Nephron progenitor cell (in vitro differentiated cells): ENCODE measurements at places on chromosomes 4 and X.
A peak's percentile ranks its signal among the peaks of the same experiment; 100 is the strongest.

GRCh38 chr4:108988464-108989195, 225.8 kb upstream of the ETNPPL start:
- DNase-seq = no peak

- DNase-seq = no peak
Observed at GRCh38 chr4:153223930-153224329, 19.7 kb downstream of the TRIM2 start.

GRCh38 chr4:24805566-24805965, 10.2 kb downstream of the SOD3 start:
- DNase-seq = no peak

DNA sequence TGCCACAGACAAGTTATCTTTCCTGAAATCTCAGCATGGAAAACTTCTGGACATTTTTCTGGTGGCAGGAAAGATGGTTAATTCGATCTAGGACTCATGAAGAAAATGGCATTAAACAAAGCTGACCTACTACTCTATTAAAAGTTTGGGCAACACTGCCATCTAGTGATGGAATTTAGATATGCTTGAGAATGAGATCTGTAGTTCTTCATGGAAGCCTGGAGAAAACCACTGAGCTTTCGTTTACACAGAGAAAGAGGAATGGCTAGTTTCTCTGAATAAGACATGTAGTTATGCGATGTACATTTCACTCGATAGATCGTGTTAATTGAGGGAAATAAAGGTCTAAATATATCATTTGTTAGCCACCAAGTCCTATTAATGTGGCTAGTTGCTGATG, 51.7 kb upstream of the CHRDL1 start:
- DNase-seq = peak; percentile 38

- no peak for DNase-seq
Observed at GRCh38 chr4:24979554-24979953, 51.2 kb downstream of the LGI2 start.

- no peak for DNase-seq
Observed at GRCh38 chr4:93529692-93530372, 298.7 kb upstream of the ATOH1 start.

GRCh38 chr4:89803915-89804314, 33.0 kb downstream of the SNCA start:
- DNase-seq = no peak

DNA sequence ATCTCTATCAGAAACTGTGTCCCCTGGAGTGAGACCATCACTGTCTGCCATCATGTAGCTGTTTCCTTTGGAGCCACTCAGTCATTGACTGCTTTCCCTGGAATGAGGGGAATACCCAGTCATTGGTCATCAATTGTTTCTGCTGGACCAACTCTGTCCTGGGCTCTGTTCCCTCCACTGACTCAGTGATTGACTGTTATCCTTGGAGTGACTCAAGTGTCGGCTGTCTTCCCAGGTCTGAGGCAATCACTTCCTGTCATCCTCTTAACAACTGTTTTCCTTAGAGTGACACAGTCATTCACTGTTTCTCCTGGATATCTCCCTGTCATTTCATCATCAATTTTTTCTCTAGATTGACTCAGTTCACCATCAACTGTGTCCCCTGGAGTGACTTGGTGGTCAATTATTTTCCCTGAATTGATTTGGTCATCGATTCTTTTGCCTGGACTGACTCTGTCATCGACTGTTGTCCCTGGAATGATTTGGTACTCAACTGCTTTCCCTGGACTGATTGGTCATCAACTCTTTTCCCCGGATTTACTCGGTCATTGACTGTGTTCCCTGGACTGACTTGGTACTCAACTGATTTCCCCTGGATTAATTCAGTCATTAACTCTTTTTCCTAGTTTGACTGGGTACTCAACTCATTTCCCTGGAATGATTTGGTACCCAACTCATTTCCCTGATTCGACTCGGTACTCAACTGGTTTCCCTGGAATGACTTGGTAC, 327.9 kb upstream of the VCX start:
- no peak for DNase-seq

- DNase-seq = no peak
Observed at GRCh38 chr4:143355540-143356217, 19.0 kb downstream of the GAB1 start.

GRCh38 chr4:91373546-91373945, 930.2 kb upstream of the GRID2 start:
- no peak for DNase-seq

GRCh38 chr4:8745826-8746225, 125.8 kb downstream of the HMX1 start:
- no peak for DNase-seq

DNA sequence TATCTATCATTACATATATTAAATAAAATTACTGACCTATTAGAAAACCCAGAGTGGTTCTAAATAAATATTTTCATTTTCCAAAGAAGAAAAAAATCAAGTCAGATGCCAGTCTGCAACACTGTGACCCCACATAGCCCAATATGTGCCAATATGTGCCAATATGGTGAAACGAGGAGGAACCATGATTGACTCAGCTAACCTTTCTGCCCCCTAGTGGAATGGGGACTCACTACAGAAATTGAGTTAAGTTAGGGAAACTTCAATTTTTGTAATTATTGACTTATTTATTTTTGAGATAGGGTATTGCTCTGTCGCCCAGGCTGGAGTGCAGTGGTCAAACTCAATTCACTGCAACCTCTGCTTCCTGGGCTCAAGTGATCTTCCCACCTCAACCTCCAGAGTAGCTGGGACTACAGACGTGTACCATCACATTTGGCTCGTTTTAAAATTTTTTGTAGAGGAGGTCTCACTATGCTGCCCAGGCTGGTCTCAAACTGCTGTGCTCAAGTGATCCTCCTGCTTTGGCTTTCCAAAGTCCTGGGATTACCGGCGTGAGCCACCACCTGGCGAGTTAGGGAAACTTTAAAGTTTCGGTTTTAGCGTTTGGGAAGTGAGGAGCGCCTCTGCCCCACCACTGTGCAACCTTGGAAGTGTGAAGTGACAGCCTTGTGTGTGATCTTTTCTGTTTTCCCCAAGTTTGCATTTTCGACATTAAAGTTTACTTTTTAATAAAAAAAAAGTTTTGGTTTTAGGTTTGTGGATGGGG, 116.8 kb upstream of the SHISA3 start:
- DNase-seq = peak; percentile 15

- no peak for DNase-seq
Observed at GRCh38 chr4:1973218-1973617, 35.6 kb downstream of the NELFA start.

DNA sequence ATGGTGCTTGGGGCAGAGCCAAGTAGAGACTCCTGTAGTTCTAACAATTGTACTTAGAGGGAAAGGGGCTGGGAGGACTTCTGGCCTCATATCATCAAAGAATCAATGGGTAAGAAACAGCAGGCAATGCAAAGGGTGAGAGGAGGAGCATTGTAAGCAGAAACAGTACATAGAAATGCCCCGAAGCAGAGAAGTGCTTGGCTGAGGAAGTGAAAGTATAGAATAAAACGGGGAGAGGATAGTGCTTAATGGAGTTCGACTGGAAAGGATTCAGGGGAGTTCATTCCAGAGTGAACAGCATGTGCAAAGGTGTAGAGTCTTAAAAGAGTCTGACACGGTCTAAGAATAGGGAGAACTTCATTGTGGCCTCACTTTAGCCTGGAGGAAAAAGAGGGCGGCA, 103.0 kb downstream of the SYNPO2 start:
- DNase-seq = no peak

DNA sequence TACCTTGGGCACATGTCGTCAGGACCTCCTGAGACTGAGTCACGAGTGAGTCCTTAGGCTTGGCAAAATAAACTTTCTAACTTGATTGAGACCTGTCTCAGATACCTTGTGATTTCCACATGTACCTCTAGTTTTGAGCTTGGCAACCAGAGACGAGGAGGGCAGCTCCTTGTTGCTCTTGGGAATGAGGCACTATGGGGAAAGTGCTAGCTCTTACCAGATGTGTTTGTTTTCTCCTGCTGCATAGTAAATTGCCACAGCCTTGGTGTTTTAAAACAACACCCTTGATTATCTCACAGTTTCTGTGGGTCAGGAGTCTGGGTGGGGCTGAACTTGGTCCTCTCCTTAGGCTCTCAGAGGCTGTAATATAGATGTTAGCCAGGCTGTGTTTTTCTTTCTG, 59.1 kb upstream of the MAML3 start:
- DNase-seq = no peak

DNA sequence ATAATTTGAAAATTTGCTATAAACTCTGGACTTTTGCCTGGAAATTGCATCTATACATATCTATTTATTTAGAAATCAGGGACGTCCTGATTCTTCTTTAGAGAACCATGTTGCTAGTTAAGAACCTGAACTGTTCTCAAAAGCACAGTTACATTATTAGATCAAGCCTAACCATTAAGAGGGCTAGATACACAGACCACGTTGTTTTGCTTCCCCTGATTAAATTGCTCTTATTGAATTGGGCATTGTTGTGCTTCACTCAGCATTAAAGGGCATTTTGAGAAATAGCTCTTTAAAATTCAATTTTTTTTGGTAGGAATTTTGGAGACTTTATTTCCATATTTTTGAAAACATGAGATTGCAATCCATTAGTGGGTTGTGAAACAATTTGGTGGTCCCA, 44.4 kb downstream of the FIP1L1 start:
- DNase-seq = no peak

DNA sequence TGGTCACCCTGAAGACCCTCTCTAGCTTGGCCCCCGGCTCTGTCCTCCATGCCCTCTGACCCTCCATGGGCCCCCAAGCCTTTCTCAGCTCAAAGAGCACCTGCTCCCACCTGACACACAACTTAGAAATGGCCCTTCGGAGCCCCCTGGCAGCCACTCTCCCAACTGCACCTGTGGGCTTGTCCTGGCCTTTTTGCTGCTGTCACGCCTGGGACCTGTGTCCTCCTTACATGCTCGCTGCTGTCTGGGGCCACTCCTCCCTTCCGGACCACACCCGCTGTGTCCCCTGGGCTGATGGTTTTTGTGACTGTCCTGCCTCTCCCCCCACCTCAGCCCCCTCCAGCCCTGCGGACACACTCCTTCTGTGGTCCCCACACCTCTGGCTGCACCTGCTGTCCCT, 106.2 kb upstream of the AFAP1 start:
- DNase-seq = no peak

GRCh38 chr4:2337896-2338295, 76.0 kb upstream of the MXD4 start:
- DNase-seq = no peak

- DNase-seq = peak; percentile 40
Observed at GRCh38 chr4:35300996-35301774, 943.1 kb downstream of the ARAP2 start.

GRCh38 chr4:152095701-152096070, 334.9 kb upstream of the GATB start:
- DNase-seq = no peak

DNA sequence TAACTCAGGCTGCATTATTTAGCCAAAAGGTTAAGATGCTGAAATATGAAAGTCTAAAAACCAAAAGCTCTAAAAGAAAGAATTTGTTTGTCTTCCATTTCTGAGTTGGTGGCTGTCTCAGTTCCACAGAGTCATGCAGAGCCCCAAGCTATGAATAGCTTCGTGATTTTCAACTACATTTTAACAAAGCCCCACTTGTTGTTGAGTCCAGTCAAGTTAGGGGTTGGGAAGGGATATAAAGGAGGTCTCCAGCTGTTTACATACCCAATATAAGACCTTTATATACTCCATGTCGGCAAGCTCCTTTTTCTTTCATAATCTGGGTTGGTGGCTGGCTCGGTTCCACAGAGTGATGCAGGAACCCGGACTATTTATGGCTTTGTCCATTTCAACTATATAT, 924.6 kb upstream of the PRKX start:
- no peak for DNase-seq

DNA sequence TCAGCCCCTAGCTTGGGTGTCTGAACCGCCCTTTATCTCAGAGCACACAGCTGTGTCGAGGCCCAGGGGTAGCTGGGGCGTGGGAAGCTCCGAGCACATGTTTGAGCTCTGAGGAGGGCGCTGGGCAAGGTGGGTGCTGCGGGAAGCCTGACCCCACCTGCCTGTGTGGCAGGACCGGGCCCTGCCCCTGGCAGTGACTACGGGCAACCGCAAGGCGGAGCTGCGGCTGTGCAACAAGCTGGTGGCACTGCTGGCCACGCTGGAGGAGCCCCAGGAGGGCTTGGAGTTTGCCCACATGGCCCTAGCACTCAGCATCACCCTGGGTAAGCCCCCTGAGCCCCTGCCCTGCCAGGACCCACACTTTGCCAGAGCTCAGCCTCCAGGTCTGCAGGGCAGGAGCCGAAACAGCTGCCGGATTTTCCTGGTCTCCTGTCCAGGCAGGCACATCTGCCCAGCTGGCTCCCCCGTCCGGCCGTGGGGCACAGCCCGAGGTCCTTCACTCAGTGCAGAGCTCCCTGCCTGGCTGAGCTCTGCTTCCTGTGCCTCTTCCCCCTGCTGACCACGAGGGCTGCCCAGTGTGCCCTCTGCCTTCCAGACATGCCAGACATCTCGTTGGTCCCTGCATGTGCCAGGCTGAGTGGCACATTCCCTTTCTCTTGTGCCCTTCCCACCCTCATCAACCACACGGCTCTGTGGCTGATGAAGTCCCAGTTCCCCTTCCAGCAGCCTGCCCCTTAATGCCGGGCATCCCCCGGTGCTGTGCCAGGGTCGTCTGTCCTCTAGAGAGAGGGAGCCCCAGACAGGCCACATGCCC, 33.2 kb upstream of the HTRA3 start:
- DNase-seq = no peak

GRCh38 chr4:128776794-128777216, 32.7 kb upstream of the JADE1 start:
- DNase-seq = no peak

- no peak for DNase-seq
Observed at GRCh38 chr4:56871371-56871866, 36.3 kb upstream of the REST start.

GRCh38 chr4:38785901-38786402, 3.2 kb upstream of the TLR10 start:
- no peak for DNase-seq

GRCh38 chr4:24560868-24561368, 23.4 kb downstream of the DHX15 start:
- no peak for DNase-seq

- DNase-seq = no peak
Observed at GRCh38 chr4:119632216-119632615, 3.6 kb upstream of the PDE5A start.

- no peak for DNase-seq
Observed at GRCh38 chr4:114384629-114385028, 214.0 kb upstream of the UGT8 start.

- DNase-seq = no peak
Observed at GRCh38 chr4:23122666-23123400, 430.1 kb downstream of the GBA3 start.

GRCh38 chr4:85970535-85970934, 389.3 kb downstream of the MAPK10 start:
- DNase-seq = no peak

- no peak for DNase-seq
Observed at GRCh38 chr4:25977397-25978170, 63.6 kb downstream of the SMIM20 start.

GRCh38 chr4:38366456-38366855, 297.5 kb upstream of the KLF3 start:
- DNase-seq = no peak

DNA sequence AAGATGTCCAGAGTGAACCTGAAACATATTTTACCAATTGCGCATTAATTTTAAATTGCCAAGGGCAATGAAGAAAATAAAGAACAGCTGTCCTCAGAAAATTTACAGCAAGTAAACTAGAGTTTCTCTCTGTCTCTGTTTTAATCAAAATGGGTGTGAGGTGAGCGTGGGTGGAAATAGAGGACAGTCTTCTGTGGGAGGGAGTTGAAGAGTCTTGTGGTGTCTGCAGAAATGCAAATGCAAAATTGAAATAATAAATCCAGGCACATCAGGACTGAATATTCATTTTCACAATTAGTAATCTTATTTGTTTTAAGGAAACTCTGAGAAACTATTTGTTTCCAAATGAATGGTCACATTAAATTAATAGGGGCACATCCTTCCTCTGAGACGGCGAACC, 192.0 kb downstream of the ARHGAP10 start:
- no peak for DNase-seq
